ENCODE measurements at places on chromosomes 1 and 21. TPM values are rescaled to one million over a fixed set of nuclear protein-coding genes. Genes with fewer than 3 reads are reported as not detected.

The MSH4 gene
- 0.08 TPM for total RNA-seq

The OR14K1 gene
- not detected for total RNA-seq

The NUCKS1 gene
- total RNA-seq = 95.3 TPM

The CYB5RL gene
- total RNA-seq = 2.1 TPM

The PLA2G2F gene
- total RNA-seq = not detected

The C1QTNF12 gene
- total RNA-seq = 5.1 TPM

The DNAH14 gene
- not detected for total RNA-seq

The COL18A1 gene
- 60.7 TPM for total RNA-seq

DNA sequence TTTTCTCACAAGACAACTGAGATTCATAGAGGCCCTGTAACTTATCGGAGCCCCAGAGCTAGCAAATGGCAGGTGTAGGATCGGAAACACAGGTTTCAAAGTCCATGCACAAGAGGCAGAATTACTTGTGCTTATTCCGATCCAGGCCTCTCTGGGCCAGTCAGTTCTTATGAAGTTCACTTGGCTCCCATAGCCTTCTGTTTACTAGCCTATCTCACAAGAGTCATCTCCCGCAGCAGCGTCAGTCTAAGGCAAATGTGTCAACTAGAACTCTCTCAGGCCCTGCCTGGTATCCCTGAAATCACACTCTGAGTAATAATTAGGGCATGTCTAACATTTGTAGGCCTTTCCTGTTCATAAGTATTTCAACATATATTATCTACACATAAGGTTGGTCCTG lies 43.3 kb downstream of the PHC2 start:
- no peak for DNase-seq

- DNase-seq = no peak
Observed at GRCh38 chr1:94309216-94309615, 71.8 kb upstream of the ARHGAP29 start.

DNA sequence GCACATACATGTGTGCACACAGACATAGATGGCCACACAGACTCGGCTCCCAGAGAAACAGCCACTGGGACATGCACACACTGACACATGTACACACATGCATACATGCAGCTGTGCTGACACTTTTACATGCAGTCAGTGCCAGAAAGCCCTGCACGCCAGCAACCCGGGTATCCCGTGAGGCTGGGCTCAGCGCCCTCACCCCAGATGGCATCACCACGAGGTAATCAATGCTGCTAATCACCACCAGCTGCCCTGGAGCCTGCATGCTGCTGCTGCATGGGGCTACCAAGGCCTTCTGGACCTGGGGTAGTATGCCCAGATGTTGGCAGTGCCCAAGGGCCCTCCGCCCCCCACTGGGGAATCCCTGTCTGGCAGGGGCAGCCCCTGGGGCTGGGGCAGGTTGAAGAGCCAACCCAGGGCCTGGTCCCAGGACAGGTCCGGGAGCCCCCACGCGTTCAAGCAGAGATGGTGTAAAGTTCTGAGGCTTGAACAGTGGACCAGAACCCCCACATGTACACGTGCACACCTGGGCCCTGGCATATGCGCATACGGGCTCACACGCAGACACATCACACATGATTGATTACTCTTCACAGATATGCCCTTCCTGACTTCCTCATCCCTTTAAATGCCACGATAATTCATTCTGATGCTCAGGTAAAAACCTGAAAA lies 2.7 kb upstream of the COL16A1 start:
- no peak for DNase-seq

DNA sequence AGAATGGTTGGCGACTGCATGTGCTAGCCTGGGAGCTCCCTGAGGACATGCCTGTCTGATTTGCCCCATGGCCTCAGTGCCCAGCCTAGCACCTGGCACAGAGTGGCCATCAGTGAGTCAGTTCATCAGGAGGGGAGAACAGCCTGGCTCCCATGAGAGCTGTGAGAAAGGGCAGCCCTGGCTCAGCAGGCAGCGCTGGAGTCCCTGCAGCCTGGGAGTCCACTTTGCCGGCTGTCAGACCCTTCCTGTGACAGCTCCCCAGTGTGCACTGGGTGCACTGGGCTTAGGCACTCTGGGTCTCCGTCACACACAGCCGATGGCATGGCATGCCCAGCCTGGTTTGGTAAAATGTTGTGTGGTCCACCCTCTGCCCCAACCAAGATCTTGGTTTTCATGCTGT lies 28.7 kb downstream of the LDLRAP1 start:
- no peak for DNase-seq

DNA sequence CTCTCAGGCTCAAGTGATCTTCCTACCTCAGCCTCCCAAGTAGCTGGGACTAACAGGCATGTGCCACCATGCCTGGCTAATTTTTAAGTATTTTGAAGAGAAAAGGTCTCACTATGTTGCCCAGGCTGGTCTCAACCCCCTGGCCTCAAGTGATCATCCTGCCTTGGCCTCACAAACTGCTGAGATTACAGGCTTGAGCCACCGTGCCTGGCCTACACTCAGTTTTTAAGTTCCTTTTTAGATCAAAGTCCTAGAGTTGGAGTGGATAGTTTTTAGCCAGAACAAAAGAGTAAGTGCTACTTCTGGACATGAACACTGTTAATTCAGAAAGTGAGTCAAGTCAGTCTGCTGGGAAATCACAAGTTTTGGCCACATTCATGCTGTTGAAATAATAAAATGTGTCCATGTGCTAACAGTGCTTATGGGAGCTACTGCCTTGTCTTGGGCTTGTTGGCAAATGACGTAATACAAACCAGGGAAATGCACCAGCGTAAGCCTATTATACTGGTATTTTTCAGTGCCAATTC lies 84.2 kb downstream of the NDUFS5 start:
- no peak for DNase-seq

- no peak for DNase-seq
Observed at GRCh38 chr1:178530502-178530901, 17.6 kb downstream of the TEX35 start.

- no peak for DNase-seq
Observed at GRCh38 chr1:162347281-162347680, 29.4 kb downstream of the SPATA46 start.

- peak; percentile 66 for DNase-seq
Observed at GRCh38 chr1:17212487-17213121, 7.7 kb downstream of the PADI1 start.

GRCh38 chr1:54403808-54404261 lies 2.4 kb downstream of the SSBP3 start:
- DNase-seq = no peak

GRCh38 chr1:109470245-109470644 lies 3.9 kb downstream of the SYPL2 start:
- DNase-seq = no peak

- DNase-seq = no peak
Observed at GRCh38 chr1:180265201-180265600, 35.1 kb downstream of the LHX4 start.

GRCh38 chr1:183404476-183404875 lies 13.7 kb downstream of the NMNAT2 start:
- no peak for DNase-seq

DNA sequence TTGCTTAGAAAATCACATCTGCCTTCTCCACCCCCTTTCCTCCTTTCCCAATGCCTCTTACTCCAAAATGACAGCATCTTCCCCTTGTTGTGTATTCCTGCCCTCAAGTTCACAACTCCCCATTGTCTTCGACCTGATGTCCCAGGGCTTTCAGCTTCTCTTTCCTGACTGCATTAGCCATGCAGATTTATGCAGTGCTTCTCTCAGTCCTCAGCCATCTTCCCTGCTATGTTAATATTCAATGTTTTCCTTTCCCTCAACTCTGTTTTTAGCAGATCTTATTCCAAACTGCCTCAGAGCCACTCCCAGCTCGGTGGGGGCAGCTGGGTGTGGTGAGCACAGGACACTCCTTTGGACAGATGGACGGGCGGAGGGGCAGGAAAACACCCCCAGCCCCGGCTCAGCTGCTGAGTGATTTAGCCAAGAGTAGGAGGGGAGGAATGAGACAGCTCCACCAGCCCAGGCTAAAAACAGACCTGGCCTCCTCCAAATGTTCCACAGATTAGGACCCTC lies 71.0 kb downstream of the CD2 start:
- no peak for DNase-seq

- no peak for DNase-seq
Observed at GRCh38 chr21:21463456-21463855, 465.2 kb downstream of the NCAM2 start.

DNA sequence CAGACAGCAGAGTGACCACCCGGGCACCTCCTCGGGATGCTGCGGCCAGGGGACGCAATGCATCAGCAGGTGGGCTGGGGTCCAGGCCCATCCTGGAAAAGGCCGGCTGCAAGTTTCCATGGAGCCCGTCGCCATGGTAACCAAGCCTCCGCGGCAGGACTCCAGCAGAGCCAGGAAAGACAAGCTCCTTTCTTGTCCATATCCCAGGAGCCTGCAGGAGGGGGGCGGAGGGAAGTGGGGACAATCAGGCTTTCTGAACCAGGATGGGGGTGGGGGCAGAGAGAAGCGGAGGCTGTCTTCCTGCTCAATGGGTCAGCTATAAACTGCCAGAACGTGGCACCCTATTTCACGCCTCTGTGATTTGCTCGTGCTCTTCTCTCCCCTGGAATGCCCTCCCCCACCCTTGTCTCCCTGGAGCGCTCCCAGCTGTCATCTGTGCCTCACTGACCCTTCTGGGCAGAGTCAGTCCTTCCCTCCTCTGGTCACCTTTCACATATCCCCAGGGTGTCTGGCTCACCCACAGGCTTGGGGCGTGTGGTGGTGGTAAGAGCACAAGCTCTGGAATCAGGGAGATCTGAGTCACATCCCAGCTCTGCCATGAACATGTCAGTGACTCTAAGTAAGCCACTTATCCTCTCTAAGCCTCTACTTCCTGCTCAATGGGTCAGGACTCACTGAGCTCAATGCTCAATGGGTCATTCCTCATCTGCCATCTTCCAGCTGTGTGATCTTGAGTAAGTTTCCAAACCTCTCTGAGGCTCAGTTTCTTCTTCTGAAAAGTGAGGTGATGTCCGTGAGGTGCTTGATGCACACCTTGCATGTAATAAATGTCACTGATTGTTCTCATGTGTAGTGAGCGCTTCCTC lies 58.9 kb upstream of the LAPTM5 start:
- no peak for DNase-seq
